ENCODE measurements at places on chromosomes 13 and 19.

- DNase-seq: no peak
Measured at GRCh38 chr19:55696301-55697068, 21.5 kb downstream of the EPN1 start.

GRCh38 chr13:108226184-108226583, 8.0 kb downstream of the ABHD13 start:
- no peak for DNase-seq

GRCh38 chr13:45196096-45196495, 4.7 kb downstream of the KCTD4 start:
- DNase-seq: no peak

GRCh38 chr13:73519396-73520116, 460.8 kb downstream of the KLF5 start:
- DNase-seq: peak; percentile 72

GRCh38 chr13:97141097-97141496, 81.0 kb upstream of the MBNL2 start:
- no peak for DNase-seq

- no peak for DNase-seq
Measured at GRCh38 chr13:49279885-49280284, 32.2 kb downstream of the CDADC1 start.

DNA sequence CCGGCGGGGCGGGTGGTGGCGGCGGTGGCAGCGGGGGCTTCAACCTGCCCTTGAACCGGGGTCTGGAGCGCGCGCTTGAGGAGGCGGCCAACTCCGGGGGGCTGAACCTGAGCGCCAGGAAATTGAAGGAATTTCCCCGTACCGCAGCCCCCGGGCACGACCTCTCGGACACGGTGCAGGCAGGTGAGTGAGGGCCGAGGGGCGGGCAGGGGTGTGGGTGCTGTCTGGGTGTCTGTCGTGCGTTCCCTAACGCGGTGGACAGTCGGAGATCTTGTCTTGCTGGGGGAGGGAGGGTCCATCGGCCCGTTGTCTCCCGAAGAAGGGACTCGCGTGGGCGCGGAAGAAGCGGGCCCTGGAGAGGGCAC, 533 bp downstream of the LRCH1 start:
- DNase-seq: no peak

GRCh38 chr13:54750521-54750920, 1721.9 kb downstream of the OLFM4 start:
- no peak for DNase-seq

- no peak for DNase-seq
Measured at GRCh38 chr13:33743438-33744368, 74.2 kb upstream of the RFC3 start.

DNA sequence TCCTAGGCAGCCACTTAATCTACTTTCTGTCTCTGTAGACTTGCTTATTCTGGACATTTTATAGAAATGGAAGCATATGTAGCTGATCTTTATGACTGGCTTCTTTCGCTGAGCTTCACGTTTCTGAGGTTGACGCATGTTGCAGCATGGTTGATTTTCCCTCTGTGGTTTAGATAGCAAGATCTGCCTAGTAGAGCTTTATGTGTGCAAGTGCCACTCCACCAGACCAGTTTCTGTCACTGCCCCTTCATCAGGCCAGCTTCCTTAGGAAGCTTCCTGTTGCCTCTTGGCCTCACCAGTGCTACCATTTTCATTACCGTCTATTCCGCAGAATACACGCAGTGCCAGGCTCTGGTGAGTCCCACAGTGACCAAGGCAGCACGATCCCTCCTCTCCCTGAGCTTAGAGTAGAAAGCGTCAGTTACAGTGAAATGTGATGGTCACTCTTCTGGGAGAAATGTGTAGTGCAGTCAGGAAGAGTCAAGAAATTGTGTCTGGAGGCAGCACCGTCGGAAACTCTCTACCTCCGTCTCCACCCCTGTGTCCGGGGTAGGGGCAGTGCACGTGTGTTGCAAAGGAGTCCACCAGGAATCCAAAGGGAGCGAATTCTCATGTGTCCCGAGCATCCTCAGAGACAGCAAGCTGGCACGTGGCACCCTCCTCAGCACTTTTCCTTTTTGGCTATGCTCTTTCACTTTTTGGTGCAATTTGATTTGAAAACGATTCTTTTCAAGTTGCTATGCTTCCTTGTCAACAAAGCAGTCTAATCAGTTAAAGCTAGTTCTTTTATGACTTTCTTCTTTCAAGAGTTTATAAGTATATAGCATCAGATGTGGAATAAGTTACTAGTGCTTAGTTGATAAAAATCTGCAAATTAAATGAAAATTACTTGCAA, 45.4 kb upstream of the GPR183 start:
- no peak for DNase-seq

DNA sequence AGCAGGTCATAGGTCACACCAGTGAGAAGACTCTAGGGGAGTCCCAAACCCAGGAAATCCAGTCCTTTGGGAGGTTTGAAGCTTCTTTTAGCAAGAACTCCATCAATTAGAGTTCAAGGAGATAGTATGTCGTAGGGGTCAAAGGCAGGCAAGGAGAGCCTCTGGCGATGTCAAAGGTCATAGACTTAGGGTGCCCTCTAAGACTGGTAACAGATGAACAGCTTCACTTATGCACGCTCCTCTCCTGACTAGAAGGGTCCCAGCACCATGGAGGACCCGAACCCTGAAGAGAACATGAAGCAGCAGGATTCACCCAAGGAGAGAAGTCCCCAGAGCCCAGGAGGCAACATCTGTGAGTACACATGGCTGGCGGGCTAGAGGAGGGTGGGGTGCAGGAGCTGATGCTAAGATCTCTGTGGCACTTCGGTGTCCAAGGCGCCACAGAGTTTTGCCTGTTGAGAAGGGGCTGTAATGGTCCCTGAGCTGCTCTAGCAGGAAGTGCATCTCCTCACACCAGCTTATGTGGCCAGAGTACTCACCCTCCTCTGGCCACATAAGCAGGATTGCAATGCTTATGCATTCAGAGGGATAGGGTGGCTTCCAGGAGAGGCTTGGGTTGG, 557 bp downstream of the ZNF576 start:
- no peak for DNase-seq

- DNase-seq: no peak
Measured at GRCh38 chr13:113528101-113528812, 37.7 kb upstream of the DCUN1D2 start.

DNA sequence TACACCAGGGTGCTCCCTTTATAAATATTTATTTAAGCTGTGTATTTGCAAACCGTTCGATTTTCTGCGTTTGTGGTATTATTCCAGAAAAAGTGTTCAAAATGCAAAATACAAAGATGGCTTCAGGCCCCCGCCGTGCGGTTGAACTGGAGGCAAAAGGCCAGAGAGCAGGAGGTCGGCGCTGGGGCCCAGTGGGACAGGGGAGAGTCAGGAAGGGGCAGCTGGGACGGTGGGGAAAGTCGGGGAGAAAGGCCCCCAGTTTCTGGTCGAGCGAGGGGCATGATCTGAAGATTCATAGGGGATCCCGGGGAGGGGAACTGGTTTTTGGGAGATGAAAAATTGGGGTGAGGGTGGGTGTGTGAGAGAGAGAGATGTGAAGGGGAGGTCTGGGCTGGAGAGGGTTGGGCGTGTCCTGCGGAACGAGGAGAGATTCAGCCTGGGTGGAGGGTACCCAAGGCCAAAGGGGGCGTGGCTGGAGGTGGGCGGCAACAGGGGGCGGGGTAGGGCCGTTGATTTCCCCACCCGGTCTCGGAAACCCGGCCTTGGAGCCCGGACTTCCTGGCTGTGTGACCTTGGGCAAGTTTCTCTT, 678 bp downstream of the ISOC2 start:
- no peak for DNase-seq

DNA sequence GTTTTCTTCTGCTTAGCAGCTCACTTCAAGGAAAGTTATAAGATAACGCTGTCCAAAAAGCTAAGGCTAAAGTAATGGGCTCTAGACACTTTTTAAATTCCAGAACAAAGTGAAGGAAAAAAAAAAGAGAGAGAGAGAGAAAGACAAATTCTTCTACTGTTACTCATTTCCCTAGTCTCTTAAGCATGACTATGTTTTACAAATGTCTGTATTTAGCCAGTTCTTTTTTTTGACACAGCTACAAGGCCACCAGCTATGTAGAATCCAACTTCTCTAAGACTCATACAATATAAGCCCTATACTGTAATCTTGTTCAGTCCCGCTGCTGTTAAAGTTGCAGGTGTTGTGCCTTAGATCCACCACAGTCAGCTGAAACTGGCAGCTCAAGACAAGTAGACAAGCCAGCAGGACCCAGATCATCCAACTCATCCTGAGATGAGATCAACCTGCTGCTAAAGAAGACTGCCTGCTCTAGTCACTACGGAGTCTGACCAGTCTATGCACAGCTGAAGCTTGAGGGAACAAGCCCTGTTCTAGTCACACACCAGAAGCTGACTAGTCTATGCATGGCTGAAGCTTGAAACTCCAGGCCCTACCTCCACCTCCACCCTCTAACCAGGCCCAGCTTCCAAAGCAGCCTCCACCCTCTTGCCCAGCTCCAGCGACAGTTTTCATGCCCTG, 10.3 kb upstream of the ZNF83 start:
- DNase-seq: no peak

GRCh38 chr13:84126671-84127171, 244.4 kb upstream of the SLITRK1 start:
- DNase-seq: peak; percentile 85

- no peak for DNase-seq
Measured at GRCh38 chr13:41541142-41541938, 84.0 kb downstream of the RGCC start.

- no peak for DNase-seq
Measured at GRCh38 chr19:409516-410242, 732 bp upstream of the C2CD4C start.

- DNase-seq: no peak
Measured at GRCh38 chr13:77430377-77430951, 103.6 kb upstream of the MYCBP2 start.
